ENCODE measurements at places on chromosomes 7 and 10.

- no peak for DNase-seq
Observed at GRCh38 chr10:112201334-112201733, 17.8 kb upstream of the GPAM start.

GRCh38 chr7:105014693-105015389 is 836 bp downstream of the KMT2E start:
- DNase-seq = peak; percentile 26

GRCh38 chr10:620417-620816 is 69.1 kb downstream of the DIP2C start:
- DNase-seq = peak; percentile 53

DNA sequence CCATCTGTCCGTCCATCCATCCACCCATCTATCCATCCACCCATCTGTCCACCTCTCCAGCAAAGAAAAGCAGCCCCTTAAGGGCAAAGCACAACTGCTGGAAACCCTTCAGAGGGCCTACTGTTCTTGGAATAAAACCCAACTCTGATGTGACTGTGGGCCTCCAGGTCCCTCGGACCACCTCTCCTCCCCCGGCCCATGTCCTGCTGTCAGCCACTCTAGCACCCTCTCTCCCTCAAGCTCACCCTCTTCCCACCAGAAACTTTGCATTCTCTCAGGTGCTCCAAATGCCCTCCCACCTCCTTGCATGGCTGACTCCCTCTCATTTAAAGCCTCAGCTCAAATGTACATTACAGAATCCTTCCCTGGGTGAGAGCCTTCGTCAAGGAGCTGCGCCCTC is 110.3 kb downstream of the ARHGAP22 start:
- no peak for DNase-seq

GRCh38 chr10:78768876-78769275 is 299.9 kb upstream of the ZMIZ1 start:
- peak; percentile 32 for DNase-seq

DNA sequence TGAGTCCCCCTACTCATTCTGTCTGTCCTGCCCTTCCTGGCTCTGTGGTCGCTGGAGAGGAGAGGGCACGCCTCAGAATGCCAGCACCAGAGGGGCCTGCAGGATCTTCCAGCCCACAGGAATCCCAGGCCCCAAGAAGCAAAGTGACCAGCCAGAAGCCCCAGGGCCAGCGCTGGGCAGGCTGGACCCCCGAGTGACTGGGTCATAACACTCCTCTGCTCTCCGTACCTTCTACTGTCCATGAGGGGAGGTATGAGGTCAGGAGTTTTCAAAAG is 102.6 kb upstream of the GPR26 start:
- DNase-seq = no peak

DNA sequence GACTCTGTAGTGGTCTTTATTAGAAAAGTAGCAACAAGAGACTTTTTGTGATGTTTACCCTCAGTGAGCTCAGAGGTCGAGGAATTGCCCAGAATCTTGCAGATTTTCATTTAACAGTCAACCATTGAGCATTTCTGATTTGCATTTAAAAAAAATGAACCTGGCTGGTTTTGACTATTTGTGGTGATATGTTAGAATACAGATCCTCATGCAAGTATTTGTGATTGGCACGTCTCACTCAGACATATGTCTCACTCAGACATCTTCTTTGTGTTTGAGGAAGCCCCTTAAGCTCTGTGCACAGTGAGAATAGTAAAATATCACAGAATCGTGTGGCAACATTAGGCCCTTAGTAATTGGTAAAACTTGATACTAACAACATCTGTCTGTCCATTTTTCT is 113.2 kb downstream of the SND1 start:
- no peak for DNase-seq

DNA sequence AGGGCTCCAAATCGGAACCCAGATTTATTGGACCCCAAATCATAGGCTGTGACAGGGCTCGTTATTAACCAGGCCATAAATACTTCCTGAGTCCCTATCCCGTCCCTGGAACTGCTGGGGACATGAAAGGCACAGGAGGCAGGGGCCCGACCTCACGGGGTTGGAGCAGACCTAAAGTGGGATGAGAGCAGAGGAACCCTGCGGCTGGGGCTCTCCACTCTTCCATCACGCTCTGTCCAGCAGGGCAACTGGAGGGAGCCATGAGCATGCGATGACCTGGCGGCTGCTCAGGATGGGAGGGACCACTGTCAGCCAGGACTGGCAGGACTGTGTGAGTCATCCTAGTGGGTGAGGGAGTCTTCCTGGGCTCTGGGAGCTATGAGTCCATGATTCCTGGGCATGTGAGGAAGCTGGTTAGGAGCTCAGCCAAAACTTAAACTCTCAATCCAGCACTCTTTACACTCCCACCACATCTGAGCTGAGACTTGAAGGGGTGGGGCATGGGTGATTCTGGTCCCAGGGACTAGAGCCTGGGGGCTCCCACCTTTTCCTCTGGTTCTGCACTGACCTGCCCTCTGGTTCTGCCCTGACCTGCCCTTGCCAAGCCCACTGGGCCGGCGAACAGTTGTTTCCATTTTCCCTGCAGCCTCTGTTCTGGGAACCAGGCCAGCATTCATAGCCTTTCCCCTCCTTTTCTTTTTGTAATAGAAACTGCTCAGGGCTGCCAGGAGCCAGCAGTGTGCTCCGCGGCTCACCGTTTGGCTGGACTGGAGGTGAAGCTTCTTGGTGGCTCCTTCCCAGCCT is 47.1 kb downstream of the SYPL1 start:
- DNase-seq = no peak

- DNase-seq = no peak
Observed at GRCh38 chr7:35781200-35781701, 19.6 kb upstream of the SEPTIN7 start.

GRCh38 chr7:70795948-70796347 is 336.0 kb upstream of the GALNT17 start:
- no peak for DNase-seq

Measured in hematopoietic multipotent progenitor cell (in vitro differentiated cells).